ENCODE measurements at places on chromosomes 1 and 21.

GRCh38 chr1:33876970-33877650, 13.2 kb downstream of the HMGB4 start:
- DNase-seq = peak; percentile 98

GRCh38 chr1:199333180-199333579, 694.3 kb upstream of the NR5A2 start:
- DNase-seq = no peak

DNA sequence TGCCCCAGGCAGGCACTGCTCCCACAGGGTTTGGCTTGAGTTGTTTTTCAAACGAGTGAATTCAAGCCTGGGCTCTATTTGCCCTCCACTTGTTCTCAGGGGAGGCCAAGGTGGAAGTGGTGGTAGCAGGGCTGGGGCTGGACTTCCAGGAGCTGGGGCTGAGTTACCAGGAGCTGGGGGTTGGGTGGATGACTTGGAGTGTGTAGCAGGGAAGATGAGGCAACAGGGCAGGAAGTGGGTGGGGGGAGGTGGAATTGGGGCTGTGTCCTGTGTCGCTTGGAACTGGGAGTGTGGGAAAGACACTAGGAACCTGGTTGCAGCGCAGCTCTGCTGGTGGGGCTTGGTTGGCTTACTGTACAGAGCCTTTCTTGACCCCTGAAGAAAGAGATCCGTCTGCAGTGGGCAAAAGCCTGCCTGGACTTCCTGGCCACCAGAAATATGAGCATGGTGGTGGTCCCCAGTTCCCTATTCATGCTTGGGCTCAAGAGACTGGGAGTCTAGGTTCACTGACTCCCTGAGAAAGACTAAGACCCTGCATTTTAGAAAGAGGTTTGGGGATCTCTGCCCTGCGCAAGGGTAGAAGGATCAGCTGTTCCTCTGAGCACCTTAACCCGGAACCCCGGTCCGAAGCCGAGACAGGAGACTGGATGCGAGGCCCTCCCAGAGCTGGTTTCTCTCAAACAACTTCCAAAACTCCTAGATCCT, 3.1 kb downstream of the TFAP2E start:
- DNase-seq = no peak

DNA sequence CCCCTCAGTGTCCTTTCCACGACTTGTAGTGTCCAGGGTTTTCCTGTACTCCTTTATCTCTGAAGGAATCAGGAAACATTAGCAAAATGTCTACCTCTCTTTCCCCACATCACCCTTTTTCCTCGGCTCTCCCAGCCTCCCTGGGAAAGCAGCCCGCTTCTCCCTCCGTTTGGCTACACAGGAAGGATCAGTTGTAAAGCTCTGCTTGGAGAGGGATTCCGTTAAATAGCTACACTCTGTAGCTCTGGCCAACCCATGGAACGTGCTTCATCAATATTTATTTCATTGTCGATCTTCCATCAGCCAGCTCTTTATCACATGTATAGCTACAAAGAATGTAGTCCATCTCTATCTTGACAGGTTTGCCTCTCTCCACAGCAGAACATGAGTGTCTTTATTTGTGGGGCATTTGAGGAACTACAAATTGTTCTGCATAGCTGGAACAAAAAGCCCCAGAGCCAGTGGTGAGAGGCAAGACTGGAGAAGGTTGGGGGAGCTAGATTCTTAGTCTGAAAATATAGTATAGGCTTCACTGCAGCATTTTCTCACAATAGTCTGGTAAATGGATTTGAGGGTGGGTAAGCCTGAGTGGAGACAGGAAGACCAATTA, 191.8 kb downstream of the SLC35F3 start:
- DNase-seq = no peak

DNA sequence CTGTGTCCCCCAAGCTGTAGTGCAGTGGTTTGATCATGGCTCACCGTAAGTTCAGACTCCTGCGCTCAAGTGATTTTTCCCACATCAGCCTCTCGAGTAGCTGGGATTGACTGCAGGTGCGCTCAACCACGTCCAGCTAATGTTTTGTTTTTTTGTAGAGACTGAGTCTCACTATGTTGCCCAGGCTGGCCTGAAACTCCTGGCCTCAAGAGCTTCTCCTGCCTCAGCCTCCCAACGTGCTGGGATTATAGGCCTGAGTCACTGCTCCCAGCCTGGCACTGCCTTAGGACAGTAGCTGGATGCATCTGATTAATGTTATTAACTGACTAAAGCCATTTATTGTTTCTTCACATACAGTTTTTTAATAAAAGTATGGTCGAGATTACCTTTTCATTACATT, 40.2 kb downstream of the RNF11 start:
- DNase-seq = no peak

GRCh38 chr1:55289614-55290013, 74.5 kb upstream of the USP24 start:
- no peak for DNase-seq

DNA sequence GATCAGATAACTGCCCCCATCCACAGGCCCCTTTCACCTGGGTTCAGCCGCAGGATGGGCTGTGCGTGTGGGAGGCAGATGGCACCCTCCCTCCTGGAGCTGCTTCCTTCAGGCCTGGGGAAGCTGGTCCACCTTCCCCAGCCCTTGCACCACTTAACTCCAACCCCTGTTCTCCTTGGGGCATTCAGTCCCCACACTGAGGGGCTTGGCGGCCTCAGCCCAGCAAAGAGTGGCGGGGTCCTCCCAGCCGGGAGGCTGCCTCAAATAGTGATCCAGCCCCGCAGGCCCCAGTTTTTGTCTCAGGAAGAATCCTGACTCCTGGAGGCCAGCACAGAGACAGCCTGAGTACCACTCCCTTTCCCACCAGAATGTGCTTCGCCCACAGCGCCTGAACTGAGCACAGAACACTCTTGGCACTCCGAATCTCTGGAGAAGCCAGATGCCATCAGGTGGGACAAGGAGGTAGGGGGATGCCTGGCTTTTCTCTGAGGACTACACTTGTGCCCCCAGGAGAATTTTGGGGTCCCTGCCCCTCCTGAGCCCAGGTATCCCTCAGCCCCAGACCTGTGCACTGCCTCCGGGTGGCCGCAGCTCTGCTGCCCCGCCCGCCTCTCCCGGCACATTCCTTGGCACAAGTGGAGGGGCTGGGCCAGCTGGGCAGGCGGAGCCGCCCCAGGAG, 936 bp downstream of the PAQR6 start:
- no peak for DNase-seq

DNA sequence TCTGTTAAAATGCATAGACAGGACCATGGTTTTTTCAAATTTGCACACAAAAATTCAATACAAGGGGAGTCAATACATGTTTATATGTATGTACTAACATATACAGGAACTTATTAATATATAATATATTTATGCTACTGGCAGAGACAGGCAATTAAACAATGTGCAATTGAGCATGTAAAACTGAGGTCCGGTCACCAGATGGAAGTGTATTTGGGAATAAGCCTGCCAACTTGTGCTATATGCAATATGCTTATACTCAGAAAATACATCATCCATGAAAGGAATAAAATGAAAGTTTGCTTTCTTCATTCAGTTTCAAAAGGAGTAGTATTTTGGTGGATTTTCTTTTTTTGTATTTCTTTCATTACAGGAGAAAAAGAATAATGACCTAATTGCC, 640.2 kb upstream of the CXADR start:
- DNase-seq = no peak

- peak; percentile 89 for DNase-seq
Observed at GRCh38 chr1:24362982-24363614, 43.9 kb downstream of the GRHL3 start.

GRCh38 chr1:205811660-205812059, 1.3 kb downstream of the SLC41A1 start:
- DNase-seq = no peak

DNA sequence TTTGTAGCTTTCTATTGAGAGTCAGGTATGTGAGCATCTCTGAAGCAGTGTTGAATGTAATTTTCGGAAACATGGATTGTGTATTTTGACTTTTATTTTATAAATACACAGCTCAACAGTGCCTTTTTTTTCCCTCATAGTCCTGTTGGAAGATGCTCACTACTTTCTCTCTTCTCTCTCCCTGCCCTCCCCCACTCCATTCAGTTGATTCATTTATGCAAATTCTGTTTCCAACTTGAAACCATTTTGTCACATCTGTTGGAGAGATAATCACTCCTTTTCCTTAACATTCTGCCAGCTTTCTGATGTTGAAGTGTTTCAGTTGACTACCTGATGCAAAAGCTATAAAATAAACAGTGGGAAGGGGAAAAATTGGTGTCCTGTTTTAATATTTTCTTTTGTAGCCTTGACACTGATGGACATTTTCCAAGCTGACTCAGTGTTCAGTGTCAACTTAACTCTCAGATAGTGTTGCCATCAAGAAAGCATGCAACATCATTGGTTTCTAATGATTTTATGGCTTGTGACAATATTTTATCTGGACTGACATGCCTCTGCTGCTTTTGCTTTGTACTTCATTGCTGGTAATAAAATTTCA, 194.5 kb downstream of the HS2ST1 start:
- DNase-seq = no peak

DNA sequence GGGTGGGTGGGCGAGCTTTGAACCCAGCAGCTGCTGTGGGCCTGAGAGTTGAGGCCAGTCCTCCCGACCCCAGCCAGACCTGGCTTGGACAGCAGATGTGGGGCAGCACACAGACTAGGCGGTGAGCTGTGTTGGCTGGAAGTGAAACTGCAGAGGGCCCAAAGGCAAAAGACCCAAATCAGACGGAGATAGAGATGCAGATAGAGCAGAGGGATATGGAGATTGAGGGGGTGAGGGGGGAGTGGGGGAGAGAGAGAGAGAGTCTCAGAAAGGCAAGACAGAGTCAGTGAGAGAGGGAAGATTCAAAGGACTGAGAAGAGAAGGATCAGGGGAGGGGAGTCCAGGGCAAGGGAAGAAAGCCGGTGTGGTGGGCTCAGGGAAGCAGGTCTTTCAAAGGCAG, 17.0 kb upstream of the POU3F1 start:
- DNase-seq = no peak

DNA sequence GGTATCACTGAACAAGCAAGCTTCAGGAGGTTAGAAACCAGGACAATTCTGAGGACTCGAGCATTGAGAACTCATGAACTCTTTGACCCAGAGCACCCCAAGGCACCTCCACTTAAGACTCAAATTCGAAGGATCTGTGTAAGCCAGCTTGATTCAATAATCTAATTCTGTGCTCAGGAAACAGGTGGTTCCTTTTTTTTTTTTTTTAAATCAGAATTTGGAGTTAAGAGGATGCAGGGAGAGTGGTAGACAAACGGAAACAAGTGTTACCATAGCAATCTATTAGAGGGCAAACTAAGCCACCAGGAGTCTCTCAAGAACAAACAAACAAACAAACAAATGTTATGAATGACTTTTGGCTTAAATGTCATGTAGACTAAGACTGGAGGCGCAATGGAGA, 53.8 kb upstream of the DPH5 start:
- no peak for DNase-seq

DNA sequence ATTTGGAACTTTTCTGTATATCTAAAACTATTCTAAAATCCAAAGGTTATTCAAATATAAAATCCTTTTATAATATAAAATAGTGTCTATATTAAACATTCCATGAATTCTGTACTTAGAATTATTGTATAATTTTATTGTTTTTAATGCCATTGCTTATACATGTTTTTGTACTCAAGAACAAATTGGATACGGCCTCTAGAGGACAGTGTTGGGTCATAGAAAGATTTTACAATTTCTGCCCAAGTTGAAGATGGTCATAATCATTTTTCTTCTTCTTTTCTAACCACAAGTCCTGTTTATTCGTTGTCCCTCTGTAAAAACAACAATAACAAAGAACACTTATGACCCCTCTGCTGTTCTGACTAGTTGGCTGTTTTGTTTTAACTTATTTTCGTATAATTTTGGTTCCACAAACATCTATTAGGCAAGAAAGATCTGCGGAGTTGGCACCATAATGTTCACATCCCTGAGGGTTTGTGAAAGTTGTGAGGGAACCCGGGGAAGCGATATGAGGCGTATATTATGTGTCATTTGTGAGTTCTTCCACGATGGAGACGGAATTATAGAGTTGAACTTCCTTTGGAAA, 75.7 kb upstream of the KIF26B start:
- peak; percentile 55 for DNase-seq

- DNase-seq = no peak
Observed at GRCh38 chr1:152410028-152410427, 4.0 kb downstream of the CRNN start.

GRCh38 chr1:182803846-182804245, 14.3 kb downstream of the NPL start:
- DNase-seq = no peak

DNA sequence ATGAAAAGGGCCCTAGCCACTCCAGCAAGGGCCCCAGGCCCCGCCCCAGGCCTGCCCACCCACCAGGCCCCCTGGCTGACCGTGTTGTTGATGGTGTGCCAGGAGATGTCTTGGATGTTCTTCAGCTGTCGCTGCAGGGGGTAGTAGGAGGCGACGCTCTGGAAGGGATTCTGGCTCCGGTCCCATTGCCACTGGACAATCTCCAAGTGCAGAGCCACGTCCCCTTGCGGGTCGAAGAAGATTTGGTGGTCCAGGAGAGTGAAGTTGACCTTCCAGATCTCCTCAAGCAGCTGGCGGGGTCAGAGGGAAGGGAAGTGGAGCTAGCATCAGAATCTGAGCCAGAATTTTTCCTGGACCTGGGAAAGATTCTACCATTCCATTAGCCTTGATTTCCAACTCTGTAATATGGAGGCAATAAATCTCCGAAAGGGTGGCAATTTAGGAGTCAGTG, 10.2 kb downstream of the TAS1R2 start:
- peak; percentile 7 for DNase-seq

DNA sequence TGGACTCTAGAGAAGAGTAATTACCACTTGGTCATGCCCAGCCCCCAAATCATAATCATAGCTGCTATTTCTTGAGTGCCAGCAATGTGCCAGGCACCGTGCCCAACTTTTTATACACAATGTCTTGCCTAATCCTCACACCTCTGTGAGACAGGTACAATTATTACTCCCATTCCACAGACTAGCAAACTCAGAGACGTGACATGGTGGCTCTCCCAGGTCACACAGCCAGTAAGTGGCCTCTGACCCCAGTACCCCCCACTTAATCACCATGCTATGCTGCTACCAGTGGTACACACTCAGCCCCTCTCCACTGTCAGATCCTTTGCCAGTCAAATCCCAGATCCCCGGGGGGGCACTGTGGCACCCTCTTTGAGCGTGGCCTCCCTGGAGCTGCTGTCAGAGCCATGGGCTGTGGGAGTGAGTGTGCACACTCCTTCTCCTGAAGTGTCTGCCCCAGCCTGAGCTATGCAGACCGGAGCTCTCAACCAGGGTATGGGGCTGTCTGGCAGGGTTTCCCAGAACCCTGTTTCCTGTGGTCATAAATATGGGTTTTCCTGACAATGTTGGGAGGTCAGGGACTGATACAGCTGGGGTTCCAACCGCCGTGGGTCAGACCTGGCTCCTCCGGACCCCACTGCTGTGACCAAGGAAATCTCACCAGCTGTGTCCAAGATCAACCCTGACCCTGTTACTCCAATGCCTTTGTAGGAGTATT, 51.8 kb downstream of the LACTBL1 start:
- no peak for DNase-seq

GRCh38 chr1:11654939-11655808, 497 bp downstream of the FBXO44 start:
- no peak for DNase-seq

GRCh38 chr1:236794585-236795034, 482 bp upstream of the MTR start:
- DNase-seq = no peak

All from fibroblast of skin of abdomen (primary cell).